Left ventricle myocardium inferior (tissue), 1 donor: ENCODE measurements at places on chromosomes 3 and 15.

DNA sequence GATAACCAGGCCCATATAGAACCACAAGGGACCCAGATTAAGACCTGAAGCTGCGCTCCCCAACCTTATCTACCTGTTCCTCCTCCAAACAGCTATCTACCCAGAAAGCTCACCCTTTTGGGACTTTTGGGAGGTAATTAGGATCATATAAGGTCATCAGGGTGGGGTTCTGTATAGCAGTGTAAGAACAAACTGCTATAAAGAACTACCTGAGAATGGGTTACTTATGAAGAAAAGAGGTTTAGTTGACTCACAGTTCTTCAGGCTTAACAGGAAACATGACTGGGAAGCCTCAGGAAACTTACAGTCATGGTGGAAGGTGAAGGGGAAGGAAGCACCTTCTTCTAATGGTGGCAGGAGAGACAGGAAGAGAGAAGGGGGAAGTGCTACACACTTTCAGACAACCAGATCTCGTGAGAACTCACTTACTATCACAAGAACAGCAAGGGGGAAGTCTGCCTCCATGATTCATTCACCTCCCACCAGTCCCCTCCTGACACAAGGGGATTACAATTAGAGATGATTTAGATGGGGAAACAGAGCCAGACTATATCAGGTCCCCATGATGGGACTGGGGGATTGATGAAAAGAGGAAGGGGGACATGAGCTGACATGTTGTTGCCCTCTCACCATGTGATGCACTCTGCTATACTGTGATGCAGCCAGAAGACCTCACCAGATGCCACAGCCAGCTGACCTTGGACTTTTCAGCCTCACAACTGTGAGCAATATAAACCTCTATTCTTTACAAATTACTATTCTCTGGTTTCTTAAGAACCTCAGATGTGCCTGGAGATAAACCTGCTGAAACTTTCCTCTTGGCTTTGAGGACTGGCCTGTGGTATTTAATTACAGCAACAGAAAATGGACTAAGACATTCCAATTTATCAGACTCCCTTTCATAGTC, 15.3 kb upstream of the FMN1 start:
- no peak for DNase-seq

DNA sequence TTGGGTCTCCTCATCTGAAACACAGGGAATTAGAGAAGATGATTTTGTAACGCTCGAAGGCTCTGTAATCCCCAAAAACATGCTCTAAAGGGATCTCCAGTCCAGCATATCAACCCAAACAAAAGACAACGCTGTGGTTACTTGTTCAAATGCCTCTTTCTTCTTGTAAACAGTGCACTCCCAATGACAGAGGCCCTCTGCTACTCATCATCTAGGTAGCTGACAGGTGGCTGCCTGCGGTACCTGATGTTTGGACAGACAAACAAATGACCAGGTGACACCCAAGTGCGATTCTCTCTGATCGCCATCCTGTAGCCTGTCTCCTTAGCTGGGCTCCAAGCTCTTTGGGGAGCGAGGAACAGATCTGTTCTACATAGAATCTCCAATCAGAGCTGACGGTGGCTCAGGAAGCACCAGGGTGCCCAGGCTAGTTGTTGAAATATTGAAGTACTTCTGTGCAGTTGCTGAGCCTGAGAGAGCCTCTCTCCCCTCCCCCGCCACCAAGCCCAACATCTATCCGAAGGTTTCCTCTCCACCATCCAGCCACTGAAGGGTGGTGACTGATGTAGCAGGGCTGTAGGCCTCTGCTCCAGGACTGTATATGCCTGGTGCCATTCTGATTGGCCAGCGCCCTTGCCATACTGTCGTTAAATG, 238.7 kb downstream of the XXYLT1 start:
- no peak for DNase-seq

DNA sequence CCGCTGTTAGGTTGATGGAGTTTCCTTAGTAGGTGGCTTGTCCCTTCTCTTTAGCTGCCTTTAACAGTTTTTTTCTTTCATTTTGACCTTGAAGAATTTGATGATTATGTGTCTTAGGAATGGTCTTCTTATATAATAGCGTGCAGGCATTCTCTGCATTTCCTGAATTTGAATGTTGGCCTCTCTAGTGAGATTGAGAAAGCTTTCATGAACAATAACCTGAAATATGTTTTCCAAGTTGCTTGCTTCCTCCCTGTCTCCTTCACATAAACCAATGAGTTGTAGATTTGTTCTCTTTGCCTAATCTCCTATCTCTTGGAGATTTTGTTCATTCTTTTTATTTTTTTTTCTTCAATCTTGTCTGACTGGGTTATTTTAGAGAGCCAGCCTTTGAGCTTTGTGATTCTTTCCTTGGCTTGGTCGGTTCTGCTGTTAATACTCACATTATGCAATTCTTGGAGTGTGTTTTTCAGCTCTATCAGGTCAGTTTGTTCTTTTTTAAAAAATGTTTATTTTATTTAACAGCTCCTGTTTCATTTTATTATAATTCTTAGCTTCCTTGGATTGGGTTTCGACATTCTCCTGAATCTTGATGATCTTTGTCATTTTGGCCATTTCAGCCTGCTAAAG, 627.9 kb downstream of the SI start:
- no peak for DNase-seq

GRCh38 chr15:41116962-41117252, 827 bp upstream of the INO80 start:
- DNase-seq, result no peak

DNA sequence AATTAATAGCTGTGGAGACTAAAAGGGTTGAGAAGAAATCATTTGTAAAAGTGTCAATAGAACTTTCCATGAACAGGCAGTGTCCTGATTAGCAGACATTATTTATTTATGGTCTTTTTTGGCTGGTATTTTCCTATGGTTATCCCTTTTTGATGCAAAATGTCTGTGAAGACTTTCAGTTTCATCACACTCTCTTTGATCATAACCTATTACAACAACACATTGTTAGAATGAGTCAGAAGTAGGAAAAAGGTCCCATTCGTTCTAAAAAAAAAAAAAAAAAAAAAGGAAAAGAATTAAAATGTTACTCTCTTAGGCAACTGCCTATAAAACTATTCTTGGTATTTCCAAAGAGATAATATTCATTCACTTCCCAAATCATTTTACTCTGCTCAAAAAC, 62.1 kb downstream of the SLC49A4 start:
- DNase-seq, result no peak

DNA sequence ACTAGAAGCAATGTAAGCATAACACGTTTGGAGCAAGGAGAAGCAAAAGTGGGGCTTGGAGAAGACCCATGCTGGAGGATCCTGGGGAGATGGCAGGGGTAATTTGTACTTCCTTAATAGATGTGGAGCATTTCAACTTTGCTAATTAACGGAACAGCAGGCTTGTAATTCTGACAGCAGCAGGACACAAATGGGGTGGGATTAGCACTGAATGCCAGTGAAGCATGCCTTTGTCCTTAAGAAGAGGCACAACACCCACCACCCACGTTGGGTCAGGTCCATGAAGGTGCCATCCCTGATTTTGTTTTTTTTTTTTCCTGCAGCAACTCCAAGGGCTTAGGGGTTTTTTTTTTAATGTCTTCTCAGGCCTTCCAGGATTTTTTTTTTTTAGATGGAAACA, 231.9 kb upstream of the ROPN1 start:
- no peak for DNase-seq

DNA sequence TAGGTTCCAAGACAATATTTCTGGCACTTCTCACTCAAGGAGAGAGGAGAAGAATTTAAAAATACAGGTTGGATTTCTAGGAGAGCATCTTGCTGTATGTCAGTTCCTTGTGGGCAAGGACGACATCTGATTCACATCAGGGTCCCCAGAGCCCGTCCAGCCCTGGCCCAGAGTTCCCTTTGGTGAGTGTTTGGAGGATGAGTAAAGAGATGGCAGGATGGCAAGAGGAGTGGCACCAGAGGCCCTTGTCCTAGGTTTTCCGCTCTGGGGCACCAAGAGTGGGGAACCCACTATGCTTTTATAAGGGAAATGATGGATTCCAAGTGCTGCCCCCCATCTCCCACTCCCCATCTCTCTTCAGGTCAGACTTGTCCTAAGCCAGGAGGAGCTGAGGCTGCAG, 181.8 kb downstream of the TBC1D2B start:
- DNase-seq, result no peak

- no peak for DNase-seq
Measured at GRCh38 chr15:84960391-84961113, 21.1 kb upstream of the PDE8A start.

DNA sequence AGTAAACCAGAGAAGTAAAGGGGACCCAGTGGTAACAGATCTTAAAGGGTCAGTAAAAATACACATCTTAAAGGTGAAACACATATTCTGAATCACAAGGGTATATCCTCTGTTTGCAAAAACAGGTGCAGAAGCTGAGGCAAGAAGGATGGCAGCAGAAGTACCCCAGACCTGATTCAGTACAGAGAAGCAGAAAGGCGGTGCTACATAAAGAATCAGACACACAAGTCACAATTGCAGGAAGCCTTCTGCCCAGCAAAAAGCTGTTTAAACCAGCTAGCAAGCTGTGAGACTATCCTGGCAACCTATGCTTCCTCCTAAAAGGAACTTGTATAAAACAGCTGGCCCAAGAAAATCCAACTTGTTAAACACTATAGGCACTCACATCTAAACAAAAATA, 49.4 kb downstream of the ZNF280D start:
- no peak for DNase-seq

DNA sequence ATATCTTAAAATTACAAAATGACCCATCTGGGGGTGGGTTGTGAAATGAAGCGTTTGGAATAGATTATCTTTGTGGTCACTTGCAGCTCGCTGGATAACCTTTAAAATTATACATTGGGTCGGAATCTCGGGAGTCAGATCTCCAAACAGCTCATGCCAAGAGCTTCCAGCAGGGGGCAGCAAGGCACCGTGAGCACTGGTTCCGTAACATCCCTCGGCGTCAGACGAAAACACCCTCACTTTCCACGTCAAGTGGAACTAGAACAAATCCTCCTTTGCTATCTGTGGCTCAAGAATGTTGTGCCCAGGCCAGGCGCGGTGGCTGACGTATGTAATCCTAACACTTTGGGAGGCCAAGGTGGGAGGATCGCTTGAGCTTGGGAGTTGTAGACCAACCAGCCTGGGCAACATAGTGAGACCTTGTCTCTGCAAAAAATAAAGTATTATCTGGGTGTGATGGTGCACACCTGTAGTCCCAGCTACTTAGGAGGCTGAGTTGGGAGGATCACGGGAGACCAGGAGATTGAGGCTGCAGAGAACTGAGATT, 31.1 kb downstream of the UMPS start:
- peak; percentile 89 for DNase-seq

GRCh38 chr15:100940767-100941379, 21.7 kb downstream of the LRRK1 start:
- no peak for DNase-seq

GRCh38 chr3:41248525-41248924, 49.2 kb downstream of the CTNNB1 start:
- DNase-seq, result no peak

DNA sequence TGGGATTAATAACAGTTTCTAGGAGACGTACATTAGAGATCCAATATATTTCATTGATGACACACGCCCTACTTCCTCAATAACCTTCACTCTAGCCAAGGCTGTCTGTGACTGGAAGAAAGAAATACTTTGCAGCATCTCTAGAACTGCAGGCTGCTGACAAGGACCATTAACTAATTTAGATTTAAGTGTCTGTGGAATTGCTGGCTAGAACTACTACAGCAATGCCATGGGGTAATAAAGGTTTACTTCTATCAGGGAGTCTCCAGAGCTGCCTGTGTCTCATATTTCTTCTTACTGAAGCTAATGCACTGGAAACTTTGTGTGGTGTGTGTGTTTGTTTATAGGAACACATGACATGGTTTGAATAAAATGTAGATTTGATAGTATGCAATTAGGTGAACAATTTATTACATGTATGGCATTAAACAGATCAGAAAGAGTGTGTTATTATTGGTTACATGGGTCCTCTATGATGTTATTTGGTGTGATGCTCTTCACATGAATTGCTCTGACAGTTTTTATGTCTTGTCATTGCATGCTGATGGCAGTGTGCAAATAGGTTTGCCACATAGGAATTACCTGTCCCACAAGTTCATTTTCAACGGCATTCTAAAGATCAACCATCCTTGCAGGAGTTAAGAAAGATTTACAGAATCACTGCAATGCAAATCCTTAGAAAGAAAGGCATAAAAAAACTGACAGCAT, 916.2 kb upstream of the CADM2 start:
- DNase-seq, result no peak

- DNase-seq, result peak; percentile 61
Measured at GRCh38 chr3:39809181-39809994, at the start of gene MYRIP. TSS of gene MYRIP (plus strand) at chr3:39809609. CDS start at chr3:39900817, 91,208 bp downstream.

- DNase-seq, result no peak
Measured at GRCh38 chr15:94174399-94174802, 57.0 kb upstream of the MCTP2 start.

DNA sequence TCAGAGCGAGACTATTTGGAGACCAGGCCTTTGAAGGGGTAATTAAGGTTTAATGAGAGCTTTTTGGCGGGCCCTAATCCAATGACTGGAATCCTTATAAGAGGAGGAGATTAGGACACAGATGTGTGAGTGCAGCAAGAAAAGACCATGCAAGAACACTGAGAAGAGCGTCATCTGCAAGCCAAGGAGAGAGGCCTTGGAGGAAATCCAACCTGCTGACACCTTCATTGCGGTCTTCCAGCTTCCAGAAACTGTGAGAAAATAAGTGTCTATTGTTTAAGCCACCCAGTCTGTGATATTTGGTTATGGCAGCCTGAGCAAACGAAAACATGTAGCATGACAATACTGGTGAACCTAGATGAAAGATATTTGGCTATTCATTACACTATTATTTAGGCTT, 23.0 kb upstream of the MUSTN1 start:
- DNase-seq, result no peak

DNA sequence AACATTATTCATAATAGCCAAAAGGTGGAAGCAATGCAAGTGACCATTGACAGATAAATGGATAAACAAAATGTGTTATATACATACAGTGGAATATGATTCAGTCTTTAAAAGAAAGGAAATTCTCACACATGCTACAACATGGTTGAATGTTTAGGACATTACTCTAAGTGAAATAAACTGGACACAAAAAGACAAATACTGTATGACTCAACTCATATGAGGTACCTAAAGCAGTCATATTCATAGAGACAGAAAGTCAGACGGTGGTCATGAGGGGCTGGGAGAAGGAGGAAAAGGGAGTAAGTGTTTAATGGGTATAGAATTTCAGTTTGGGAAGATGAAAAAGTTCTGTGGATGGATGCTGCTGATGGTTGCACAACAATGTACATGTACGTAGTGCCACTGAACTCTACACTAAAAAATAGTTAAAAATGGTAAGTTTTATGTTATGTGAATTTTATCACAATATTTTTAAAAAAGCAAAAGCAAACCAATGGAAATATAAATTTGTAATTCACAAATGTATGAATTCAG, 5.3 kb downstream of the TXNRD3 start:
- DNase-seq, result no peak

DNA sequence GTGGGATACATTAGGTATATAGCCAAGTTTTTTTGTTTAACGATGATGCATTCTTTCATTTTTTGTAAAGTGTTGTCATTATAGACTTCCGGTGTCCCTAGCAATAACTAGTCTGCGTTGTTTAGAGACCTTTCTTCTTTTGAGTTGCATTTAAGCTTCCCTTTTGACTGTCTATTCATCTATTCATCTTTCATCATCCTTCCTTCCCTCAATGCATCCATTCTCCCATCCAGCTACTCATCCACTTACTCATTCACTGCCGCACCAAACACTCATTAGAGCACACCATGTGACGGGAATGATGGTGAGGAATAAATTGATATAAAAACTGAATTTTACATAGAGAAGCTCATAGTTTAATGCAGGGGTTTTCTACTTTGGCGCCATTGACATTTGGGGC, 32.9 kb downstream of the OR4F15 start:
- DNase-seq, result no peak

GRCh38 chr3:24905266-24905665, 410.6 kb upstream of the THRB start:
- DNase-seq, result no peak

GRCh38 chr15:42182328-42182886, 25.7 kb downstream of the VPS39 start:
- no peak for DNase-seq
